ENCODE measurements at places on chromosomes 16 and 17. TPM values are rescaled to one million over a fixed set of nuclear protein-coding genes. Genes with fewer than 3 reads are reported as not detected.
A peak's percentile ranks its signal among the peaks of the same experiment; 100 is the strongest.

OR1A1 gene
- not detected for total RNA-seq

TM4SF5 gene
- not detected for total RNA-seq

DNA sequence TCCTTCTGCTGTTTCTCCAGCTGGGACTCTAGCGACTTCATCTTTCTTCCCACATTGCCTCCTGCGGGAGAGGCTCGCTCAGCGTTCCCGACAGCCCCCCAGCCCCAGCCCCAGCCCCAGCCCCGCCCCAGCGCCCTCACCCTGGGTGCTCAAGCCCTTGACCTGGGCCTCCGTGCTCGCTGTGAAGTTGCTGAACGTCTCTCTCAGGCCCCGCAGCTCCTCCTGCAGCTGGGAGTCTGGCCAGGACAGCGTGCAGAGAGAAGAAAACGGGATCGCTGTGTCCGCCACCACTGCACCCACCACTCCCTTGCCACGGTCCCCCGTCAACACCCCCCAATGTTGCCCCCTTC is 2.4 kb downstream of the ASGR1 start:
- no peak overlapping the region for H3K27ac ChIP-seq
- peak; percentile 29 for DNase-seq
- no peaks in the 10 kb centered on the region for H3K27me3 ChIP-seq
- H3K36me3 ChIP-seq: no peaks in the 10 kb centered on the region
- H3K4me3 ChIP-seq: peak overlapping the region; percentile 32

DNA sequence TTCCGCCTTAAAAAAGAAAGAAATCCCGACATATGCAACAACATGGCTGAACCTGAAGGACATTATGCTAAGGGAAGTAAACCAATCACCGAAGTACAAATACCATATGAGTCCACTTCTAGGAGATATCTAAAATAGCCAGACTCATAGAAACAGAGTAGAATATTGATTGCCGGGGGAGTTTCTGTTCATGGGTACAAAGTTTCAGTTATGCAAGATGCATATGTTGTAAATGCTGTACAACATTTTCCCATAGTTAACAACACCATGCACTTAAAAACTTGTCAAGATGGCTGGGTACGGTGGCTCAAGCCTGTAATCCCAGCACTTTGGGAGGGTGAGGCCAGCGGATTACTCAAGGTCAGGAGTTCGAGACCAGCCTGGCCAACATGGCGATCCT is 251.5 kb upstream of the EEF2KMT start:
- H3K27ac ChIP-seq: no peak overlapping the region
- no peak overlapping the region for H3K4me3 ChIP-seq
- no peaks in the 10 kb centered on the region for H3K27me3 ChIP-seq
- H3K4me1 ChIP-seq: no peaks in the 10 kb centered on the region

DNA sequence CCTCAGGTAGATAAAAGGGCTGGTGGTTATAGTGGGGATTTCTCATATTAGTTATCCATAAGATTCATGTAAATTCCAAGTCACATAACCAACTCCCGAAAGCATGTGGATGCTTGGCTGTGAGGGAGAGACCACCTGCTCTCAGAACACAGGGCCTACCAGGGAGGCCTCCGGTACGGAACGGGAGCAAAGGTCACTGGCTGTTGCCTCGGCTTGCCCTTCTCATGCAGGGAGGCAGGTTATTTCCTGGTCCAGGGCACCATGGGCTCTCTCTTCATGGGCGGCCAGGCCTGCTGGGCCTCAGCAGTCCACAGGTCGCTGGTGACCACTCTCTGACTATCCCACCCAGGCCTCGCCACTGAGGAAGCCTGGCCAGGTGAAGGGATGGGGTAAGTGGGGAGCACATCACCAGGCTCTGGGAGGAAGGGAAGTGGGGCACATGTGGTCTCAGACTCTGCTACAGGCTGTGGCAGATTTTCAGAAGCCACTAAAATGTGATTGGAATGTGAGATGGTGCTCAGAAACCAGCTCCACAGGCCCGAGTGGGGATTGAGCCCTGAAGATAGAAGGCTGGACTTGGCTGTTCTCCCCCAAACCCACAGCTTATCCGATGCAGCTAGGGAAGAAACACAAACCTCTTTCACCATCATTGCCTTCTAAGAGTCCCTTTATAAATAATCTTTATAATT is 45.4 kb downstream of the HNF1B start:
- no peak overlapping the region for H3K27ac ChIP-seq
- no peaks in the 10 kb centered on the region for H3K4me1 ChIP-seq
- H3K4me3 ChIP-seq: no peak overlapping the region
- no peaks in the 10 kb centered on the region for H3K36me3 ChIP-seq
- H3K27me3 ChIP-seq: no peaks in the 10 kb centered on the region

- peaks cover 12% of the 10 kb centered on the region for H3K4me1 ChIP-seq
- no peak overlapping the region for H3K27ac ChIP-seq
- no peak for DNase-seq
- H3K27me3 ChIP-seq: no peaks in the 10 kb centered on the region
Observed at GRCh38 chr17:9253308-9253707, 232.0 kb downstream of the NTN1 start.

- H3K4me1 ChIP-seq: no peaks in the 10 kb centered on the region
- H3K4me3 ChIP-seq: no peak overlapping the region
- no peak for DNase-seq
- H3K27ac ChIP-seq: no peak overlapping the region
- H3K36me3 ChIP-seq: no peaks in the 10 kb centered on the region
Observed at GRCh38 chr17:67571478-67571877, 146.3 kb upstream of the NOL11 start.

DNA sequence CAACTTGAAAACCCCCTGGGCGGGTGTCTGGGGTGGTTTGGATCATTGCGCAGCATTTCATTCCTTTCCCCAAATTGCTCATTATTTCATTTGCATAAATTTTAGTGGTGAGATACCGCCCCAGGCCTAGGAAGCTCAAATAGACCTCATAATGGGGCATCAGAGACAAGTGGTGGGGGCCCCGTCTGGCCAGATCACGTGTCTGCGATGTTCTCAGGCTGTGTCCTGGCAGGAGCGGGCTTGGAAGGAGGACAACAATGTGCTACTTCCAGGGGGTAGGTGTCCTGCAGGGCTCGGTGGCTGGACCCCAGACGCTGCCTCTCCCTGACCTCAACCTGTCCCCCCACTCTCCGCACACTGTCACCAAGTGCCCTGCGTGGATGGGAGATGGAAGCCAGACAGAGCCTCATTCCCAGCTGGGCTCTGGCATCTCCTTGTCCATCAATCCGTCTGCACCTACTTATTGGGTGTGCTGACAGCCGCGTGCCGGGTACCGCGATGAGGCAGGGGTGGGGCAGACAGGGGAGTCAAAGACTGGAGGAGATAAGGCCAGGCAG is 116.9 kb downstream of the NTN1 start:
- H3K36me3 ChIP-seq: no peaks in the 10 kb centered on the region
- H3K4me1 ChIP-seq: no peaks in the 10 kb centered on the region
- no peaks in the 10 kb centered on the region for H3K27me3 ChIP-seq
- no peak for DNase-seq
- H3K4me3 ChIP-seq: no peak overlapping the region

TP53TG3F gene
- not detected for total RNA-seq

ZG16 gene
- total RNA-seq: not detected

- H3K27me3 ChIP-seq: no peaks in the 10 kb centered on the region
- H3K4me3 ChIP-seq: no peak overlapping the region
- peak; percentile 86 for DNase-seq
- peaks cover 12% of the 10 kb centered on the region for H3K36me3 ChIP-seq
- H3K4me1 ChIP-seq: peaks cover 8% of the 10 kb centered on the region
Observed at GRCh38 chr16:30927789-30928378, 4.5 kb downstream of the FBXL19 start.

CES2 gene
- 73.3 TPM for total RNA-seq

RBFOX1 gene
- not detected for total RNA-seq

- H3K27me3 ChIP-seq: no peaks in the 10 kb centered on the region
- H3K27ac ChIP-seq: peak overlapping the region; percentile 94
- H3K4me3 ChIP-seq: peak overlapping the region; percentile 86
- no peaks in the 10 kb centered on the region for H3K36me3 ChIP-seq
- no peak for DNase-seq
Observed at GRCh38 chr16:25013049-25013448, 2.1 kb downstream of the ARHGAP17 start.

- H3K4me3 ChIP-seq: no peak overlapping the region
- peaks cover 9% of the 10 kb centered on the region for H3K36me3 ChIP-seq
- H3K4me1 ChIP-seq: peaks cover 13% of the 10 kb centered on the region
- no peak for DNase-seq
- no peak overlapping the region for H3K27ac ChIP-seq
Observed at GRCh38 chr17:80017226-80018010, 18.3 kb downstream of the TBC1D16 start.

DNA sequence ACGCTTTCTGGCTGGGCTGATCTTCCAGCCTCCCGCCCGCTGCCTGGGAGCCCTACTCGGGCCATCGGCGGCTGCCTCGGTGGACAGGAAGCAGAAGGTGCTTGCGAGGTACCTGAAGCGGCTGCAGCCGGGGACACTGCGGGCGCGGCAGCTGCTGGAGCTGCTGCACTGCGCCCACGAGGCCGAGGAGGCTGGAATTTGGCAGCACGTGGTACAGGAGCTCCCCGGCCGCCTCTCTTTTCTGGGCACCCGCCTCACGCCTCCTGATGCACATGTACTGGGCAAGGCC is 30.7 kb downstream of the CIITA start:
- peak; percentile 81 for DNase-seq
- H3K27ac ChIP-seq: peak overlapping the region; percentile 30
- H3K4me1 ChIP-seq: peaks cover 12% of the 10 kb centered on the region
- no peaks in the 10 kb centered on the region for H3K27me3 ChIP-seq

DNA sequence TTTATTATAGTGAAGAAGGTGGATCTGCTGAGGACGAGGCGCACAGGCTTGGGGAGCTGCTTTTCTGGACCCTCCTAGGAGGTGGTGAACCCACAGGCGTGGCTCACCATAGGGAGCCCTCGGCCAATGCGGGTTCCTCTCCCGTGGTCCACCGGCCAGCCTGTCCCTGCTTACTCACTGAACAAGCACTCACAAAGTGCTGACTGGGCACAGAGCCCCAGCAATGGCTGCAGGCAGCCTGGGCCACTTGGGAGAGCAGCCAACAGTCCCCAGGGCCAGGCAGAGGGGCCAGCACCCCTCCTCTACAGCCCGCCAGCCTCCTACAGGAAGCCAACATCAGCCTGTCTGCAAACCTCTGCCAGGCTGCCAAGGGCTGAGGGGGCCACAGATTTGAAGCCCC is 19.1 kb upstream of the NCBP3 start:
- no peak overlapping the region for H3K27ac ChIP-seq
- H3K27me3 ChIP-seq: no peaks in the 10 kb centered on the region
- no peak overlapping the region for H3K4me3 ChIP-seq
- DNase-seq: peak; percentile 61

ZNF469 gene
- total RNA-seq: 3.2 TPM

DNA sequence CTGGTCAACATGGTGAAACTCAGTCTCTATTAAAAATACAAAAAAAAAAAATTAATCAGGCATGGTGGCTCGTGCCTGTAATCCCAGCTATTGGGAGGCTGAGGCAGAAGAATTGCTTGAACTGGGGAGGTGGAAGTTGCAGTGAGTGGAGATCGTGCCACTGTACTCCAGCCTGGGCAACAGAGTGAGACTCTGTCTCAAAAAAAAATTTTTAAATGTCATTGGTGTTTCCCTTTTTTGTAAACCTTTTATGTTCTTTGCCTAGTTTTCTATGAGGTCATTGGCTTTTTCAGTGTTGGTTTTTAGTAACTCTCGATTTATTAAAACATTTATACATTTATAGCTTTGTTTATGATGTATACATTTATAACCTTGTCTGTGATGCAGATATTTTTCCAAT is 18.2 kb downstream of the NLRC5 start:
- no peak overlapping the region for H3K27ac ChIP-seq
- H3K27me3 ChIP-seq: no peaks in the 10 kb centered on the region
- H3K4me3 ChIP-seq: no peak overlapping the region
- no peak for DNase-seq
- H3K4me1 ChIP-seq: no peaks in the 10 kb centered on the region

DNA sequence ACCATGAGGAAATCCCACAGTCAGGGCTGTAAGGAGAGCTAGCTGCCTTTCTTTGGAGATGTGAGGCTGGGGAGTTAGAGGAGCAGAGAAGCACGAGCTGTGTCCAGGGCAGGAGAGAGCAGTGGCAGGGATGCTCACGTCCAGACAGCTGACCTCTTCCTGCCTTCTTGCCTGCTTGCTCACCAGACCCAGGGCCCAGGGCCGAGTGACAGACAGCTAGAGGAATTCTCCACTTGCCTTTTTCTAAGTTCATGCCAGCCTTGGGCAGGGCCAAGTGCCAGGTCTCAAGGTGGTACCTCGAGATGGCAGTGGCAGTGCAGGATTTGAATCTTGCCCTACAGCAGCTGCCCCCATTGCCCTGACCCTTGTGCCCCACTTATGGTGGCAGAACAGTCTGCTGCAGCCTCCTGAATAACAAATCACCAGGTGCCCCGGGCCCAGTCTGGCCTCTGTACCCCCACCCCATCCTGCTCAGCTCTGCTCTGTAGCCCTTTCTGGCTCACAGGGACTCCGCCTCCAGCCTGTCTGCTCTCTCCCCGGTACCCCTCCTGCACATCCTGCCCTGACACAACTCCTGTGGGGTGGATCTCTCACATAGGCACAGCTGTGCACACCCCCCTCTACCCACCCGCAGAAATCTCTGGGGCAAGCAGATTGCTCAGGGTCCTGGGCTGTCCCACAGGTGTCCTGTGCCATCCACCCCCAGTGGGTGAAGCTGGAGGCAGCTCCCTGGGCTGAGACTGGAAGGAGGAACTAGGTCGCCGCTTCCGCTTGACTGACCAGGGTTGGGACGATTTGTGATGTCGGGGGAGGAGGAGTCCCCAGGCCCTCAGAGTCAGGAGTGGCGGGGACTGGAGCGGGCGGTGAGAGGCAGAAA is 25.9 kb downstream of the GRIN2C start:
- no peak overlapping the region for H3K4me3 ChIP-seq
- no peak overlapping the region for H3K27ac ChIP-seq
- no peak for DNase-seq
- peaks cover 34% of the 10 kb centered on the region for H3K36me3 ChIP-seq
- no peaks in the 10 kb centered on the region for H3K27me3 ChIP-seq

- H3K36me3 ChIP-seq: peaks cover 65% of the 10 kb centered on the region
- no peak for DNase-seq
- H3K4me3 ChIP-seq: no peak overlapping the region
- no peak overlapping the region for H3K27ac ChIP-seq
Observed at GRCh38 chr16:16042076-16042475, 92.7 kb downstream of the ABCC1 start.

GRCh38 chr16:324451-325334 is 27.8 kb downstream of the AXIN1 start:
- DNase-seq: peak; percentile 89
- peaks cover 51% of the 10 kb centered on the region for H3K4me1 ChIP-seq
- H3K36me3 ChIP-seq: no peaks in the 10 kb centered on the region
- no peaks in the 10 kb centered on the region for H3K27me3 ChIP-seq

EXOC3L1 gene
- total RNA-seq: 10.5 TPM

CEP20 gene
- 29.0 TPM for total RNA-seq

SPATA22 gene
- not detected for total RNA-seq

GRCh38 chr16:62602790-62603189 is 566.6 kb upstream of the CDH8 start:
- no peak for DNase-seq
- no peak overlapping the region for H3K4me3 ChIP-seq
- no peaks in the 10 kb centered on the region for H3K4me1 ChIP-seq

- no peak overlapping the region for H3K4me3 ChIP-seq
- H3K36me3 ChIP-seq: no peaks in the 10 kb centered on the region
- no peak for DNase-seq
- no peaks in the 10 kb centered on the region for H3K27me3 ChIP-seq
Observed at GRCh38 chr16:53743149-53743566, 39.2 kb downstream of the FTO start.

OTOP2 gene
- total RNA-seq: not detected

CLEC18B gene
- 1.6 TPM for total RNA-seq

All from upper lobe of left lung (tissue), 6 donors.